ENCODE measurements at places on chromosomes 11 and 22.
A peak's percentile ranks its signal among the peaks of the same experiment; 100 is the strongest.

GRCh38 chr11:117484156-117484555 lies 156.5 kb downstream of the CEP164 start:
- DNase-seq = no peak

DNA sequence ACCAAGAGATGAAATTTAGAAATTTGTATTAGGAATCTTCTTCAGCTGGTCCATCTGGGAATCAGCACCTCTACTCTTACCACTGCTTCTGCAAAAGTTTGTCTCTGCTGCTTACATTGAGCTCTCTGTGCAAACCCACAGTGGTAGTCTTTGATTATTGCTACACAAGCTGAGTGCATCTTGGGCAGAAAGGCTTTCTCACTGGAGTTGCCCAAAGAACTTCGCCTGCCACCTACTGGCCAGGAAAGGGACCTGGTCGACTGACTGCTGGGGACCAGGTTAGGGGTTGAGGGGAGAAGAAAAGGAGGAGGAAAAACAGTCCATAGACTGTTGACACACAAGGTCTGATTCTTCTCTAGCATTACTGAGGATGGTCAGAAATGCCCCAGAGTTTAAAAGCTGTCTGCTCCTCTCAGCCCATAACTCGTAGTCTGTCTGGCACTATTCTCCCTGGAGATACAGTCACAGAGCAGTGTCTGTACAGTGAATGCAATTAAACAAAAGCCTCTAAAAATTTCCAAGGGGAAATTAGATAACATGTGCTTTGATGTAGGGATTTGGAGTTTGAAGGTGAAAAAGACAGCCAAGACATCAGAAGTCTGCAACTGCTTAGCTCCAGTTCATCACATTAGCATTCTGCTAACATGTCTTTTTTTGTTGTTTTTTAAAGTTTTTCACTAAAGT lies 215.0 kb upstream of the CTSC start:
- DNase-seq = peak; percentile 6

- DNase-seq = no peak
These were observed 530.8 kb downstream of the BUD13 start for GRCh38 chr11:116242006-116242405.

GRCh38 chr11:75606099-75606498 lies 44.0 kb downstream of the SERPINH1 start:
- no peak for DNase-seq

- no peak for DNase-seq
These were observed 37.7 kb upstream of the APOBEC3A start for GRCh38 chr22:38919631-38920190.

- peak; percentile 94 for DNase-seq
These were observed 562.5 kb downstream of the MN1 start for GRCh38 chr22:27238935-27239510.

- no peak for DNase-seq
These were observed 186.1 kb downstream of the DSCAML1 start for GRCh38 chr11:117610901-117611300.

- DNase-seq = no peak
These were observed 43.0 kb downstream of the BTG4 start for GRCh38 chr11:111469200-111469599.

GRCh38 chr11:107697291-107697690 lies 14.6 kb downstream of the SLN start:
- no peak for DNase-seq

DNA sequence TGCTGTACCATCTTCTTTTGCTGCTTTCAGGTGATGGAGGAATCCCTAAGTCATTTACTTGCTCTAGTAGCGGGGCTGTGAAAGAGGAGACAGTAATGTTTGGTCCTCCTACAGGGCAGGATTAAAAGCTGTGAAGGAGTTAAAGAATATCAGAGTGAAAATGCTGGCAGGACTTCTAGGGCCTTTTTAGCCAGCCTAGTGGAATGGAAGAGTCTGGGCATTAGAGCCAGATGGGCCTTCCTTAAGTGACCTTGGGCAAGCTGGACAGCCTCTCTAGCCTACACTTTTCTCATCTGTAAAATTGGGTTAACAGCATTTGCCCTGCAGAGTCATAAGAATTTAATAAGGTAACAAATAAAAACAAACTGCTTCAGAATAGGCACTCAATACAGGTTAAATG lies 114.7 kb downstream of the RBFOX2 start:
- DNase-seq = no peak

DNA sequence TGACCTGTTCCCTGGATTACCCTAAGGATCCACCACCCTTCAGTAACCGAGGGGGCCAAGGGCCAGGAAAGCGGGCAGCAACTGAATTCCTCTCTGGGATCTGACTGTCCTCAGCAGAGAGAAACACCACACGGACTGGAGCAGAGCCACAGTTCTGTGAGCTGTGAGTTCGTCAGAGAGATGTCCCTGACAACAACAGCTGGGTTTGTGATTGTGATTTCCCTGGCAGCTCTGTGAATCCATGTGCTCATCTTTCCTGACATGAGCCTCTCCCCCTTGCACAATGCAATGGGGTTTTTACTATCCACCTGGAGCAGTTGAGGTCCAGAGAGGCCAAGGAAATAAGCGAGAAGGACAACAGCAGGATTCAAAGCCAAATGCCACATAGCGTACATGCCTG lies 69.4 kb upstream of the AMPD3 start:
- DNase-seq = peak; percentile 67

DNA sequence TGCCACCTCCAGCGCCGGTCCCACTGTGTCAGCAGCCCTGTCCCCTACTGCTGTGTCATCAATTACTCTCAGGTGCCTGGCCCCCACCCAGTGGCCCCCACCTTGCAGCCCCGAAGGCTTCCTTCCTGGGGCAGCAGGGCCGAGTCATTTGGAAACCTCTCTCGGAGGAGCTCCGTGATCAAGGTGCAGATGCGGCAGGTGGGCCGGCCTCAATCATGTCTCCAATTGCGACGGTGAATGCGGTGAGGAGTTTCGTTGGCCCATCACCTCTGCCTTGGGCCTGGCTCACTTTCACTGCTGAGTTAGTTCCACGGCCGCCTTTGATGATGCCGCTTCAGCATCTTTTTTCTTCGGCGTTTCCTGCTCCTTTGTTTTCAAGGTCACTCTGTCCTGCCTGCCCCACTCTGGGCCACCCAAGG lies 11.3 kb upstream of the CXCR5 start:
- DNase-seq = no peak

GRCh38 chr11:130420478-130421198 lies 7.8 kb downstream of the ADAMTS8 start:
- no peak for DNase-seq

DNA sequence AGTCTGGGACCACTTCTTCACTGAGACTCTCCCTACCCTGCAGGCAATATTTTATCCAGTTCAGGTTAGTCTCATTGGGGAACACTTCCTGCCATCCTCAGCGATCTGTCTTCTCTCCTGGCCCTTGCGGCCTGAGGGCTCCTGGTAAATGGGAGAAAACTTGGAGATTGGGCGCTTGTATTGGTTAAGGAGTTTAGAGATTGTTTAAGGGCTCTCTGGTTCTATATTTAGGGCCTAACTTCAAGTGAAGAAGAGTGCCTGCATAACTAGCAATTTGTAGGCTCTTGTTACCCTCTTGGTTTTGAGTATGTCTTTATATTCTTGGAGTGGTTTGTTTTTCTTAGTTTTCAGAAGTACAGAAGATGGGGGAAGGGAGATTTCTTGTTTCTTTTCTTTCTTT lies 72.7 kb downstream of the TRAF6 start:
- no peak for DNase-seq

DNA sequence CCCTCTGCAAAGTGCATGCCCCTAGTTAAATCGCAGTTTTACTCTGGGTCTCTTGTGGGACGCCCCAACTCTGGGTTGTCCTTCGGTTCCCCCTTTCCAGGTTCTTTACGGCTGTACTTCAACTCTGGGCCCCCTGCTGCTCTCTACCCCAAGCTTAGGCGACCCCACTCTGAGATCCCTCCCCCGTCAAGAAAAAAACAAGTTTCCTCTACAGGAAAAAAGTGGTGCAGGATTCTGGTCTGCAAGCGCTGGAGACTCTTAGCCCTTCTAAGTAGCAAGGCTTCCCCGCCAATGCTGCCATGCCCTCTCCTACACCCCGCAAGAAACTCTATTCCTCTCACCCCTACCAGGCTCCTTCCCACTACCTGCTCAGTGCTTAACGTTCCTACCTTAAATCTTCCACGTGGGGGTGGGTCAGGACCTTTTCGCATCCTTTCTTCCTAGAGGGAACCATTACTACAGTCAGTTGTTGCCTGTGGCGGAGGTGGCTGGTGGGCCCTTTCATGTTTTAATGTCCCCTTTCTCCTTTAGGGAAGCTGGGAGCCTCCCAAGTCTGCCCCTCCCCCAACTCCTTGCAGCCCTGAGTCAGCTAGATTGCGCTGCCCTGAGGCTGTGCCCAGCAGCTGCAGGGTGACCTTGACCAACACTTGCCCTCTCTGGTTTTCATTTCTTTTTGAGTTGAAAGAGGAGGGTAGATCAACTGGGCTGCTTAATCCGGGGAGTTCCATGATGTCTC lies 1.4 kb downstream of the NEFH start:
- DNase-seq = no peak

- peak; percentile 82 for DNase-seq
These were observed 101.1 kb upstream of the PITPNB start for GRCh38 chr22:28019881-28020861.

DNA sequence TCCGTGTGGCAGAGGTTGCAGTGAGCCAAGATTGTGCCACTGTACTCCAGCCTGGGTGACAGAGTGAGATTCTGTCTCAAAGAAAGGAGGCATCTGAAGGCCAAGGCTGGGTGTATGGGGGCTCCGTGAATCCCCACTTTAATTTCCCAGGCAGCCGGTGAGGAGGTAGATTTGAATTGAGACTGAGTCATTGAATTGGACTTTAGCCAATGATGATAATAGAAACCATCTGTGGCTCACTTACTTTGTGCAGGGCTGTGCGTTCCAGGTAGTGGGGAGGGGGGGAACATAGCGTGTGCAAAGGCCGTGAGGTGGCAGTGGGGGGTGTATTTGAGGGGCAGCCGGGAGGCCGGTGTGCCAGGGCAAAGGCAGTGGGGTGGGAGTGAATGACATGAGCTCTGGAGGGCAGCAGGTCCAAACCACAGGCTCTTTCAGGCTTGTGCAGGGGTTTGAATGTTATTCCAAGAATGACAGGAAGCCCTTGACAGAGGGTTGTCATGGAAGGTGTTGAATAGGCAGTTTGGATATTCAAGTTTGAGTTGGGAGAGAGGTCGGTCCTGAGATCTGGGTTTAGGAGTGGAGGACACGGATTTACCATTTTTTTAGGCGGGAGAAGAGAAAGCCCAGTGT lies 6.1 kb downstream of the ARHGAP8 start:
- peak; percentile 59 for DNase-seq

DNA sequence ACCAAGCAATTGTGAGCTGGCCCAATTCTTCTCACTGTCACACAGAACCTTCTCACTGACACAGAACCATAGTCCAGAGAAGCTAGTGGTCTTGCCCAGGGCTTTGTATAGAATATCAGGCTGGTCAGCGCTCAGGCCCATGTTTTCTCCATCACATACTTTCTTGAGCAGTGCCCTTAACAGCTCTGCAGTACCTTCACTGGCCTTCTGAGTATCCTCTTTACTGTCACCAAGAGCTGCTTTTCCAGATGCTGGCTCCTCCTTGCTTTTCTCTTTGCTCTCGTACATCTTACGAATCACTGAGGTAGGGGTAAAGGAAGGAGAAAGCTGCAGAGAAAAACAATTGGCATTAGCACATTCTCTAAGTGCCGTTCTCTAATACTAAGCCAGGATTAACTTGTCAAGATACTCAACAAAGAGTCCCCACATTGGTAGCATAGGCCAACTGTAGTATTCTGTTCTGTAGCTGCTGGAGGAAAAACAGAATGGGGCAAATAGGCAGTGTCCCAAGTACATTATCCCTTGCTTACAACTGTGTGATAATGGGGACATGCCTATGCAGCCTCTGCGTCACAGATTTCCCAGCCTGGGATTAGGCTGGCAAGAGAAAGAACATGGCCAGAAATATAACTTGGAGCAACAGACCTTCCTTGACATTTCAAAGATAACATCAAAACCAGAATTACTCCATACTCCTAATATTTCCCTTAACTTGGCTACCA lies 43.5 kb downstream of the DRG1 start:
- DNase-seq = no peak

- no peak for DNase-seq
These were observed 531 bp downstream of the GRIK4 start for GRCh38 chr11:120511820-120512738.

DNA sequence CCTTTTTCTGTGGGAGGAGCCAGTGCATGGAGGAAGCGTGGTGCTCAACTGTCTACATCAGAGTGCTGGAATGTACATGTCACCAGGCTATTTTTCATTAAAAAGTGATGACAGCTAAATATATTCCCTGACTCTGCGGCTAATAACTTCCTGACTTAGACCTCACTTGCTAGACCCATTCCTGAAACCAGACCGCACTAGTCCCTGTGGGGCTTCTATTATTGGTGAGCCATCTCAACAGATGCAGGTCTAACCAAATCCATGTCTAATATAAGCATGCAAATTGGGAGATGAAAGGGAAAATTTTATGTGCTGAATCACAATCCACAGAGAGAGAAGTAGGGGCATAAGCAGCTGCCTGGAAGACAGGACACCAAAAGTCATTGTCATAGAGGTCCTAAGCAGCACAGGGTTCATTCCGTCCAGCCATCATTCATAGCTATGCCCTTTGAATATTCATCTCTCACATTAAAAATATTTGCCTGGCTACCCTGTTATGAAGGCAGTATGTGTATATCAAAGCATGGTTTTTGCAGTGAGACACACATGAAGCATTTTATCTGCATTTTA lies 110.9 kb upstream of the BLID start:
- DNase-seq = peak; percentile 79

- DNase-seq = no peak
These were observed 1.1 kb upstream of the CNTN5 start for GRCh38 chr11:99019696-99020095.

DNA sequence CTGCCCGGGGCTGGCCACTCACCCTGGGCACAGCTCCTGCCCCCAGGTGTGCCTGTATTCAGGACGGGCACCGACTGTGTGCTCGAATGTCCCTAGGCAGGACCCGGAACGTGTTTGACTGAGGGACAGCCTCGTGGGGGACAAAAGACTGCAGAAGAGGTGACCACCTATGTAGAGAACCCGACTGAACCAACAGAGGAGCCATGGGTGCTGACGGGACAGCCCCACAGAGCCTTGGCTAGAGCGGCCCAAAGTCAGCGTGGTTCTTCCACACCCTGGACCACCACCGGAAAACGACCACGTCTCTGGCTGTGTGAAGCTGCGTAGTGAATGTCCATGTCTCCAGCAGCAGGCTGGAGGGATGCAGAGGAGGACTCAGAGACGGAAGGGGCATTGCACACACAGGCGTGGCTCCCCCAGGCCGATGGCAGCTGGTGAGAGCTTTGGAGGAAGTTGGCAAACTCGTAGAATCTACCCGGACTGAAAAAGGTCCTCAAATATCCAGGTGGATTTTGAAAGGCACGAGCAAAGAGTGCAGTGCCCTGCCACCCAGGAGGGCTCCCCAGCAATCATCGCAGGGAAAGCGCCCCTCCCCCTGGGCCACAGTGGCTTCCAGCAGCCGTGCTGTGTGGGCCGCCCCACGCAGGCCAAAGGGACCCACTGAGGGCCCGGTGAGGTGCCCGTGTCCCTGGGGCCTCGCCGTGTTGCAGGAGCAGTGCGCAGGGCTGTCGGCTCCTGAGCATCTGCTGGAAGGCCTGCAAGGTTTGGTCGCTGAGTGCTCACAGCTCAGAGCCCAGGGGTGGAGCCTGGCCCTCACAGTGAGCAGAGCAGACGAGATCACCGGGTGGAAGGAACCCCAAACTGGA lies 17.5 kb upstream of the MUC5B start:
- no peak for DNase-seq

Measured in AG08395 (cell line).